ENCODE measurements at places on chromosomes 13 and 19. TPM values are rescaled to one million over a fixed set of nuclear protein-coding genes. Genes with fewer than 3 reads are reported as not detected.

DNA sequence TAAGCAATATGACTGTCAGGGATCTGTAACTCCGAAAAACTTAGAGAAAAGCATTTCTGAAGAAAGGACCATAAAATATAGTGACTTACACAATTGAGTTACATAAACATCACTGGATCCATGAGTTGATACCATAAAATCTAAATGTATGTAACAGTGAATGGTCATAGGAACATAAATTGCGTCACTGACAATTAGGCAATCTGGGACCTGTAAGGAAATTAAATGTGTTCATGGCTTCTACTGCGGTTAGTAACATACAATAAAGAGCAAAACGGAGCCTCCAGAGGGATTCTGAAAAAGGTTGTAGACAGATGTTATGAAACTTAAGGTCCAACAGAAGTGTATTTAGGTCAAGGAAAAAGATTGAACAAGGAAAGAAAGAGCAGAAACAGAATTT is 27.1 kb downstream of the POU4F1 start:
- no peak for ATAC-seq

DNA sequence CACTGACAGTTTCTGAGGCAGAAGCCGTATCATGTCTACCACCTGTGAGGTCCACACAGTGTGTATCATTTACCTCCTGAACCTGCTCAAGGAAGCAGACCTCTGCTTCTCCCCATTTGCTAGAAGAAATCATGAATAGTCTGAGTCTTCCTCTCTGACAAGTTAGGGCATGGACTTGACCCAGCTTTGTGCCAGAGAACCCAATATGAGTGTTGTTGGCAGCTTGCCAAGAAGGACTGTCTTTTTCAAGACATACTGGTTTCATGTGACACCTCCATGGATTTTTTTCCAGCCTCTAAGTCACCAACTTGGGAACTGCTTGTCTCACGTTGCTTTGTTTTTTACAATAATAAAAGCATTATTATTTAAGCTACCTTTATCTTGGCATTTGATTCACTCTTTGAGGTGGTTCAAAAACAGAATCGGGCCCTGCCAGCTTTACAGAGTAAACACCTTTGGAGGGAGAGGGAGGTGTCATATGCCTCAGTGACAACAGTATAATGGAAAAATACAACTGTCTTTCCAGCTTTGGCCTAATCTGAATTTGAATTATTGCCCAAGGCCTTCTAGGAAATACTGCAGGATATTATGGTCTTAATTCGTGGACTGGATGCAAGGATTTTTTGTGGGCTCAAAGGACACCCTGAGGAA is 9.6 kb downstream of the ZNF211 start:
- ATAC-seq = no peak

GRCh38 chr19:3604987-3605343 is 1.7 kb downstream of the TBXA2R start:
- peak; percentile 10 for ATAC-seq

DNA sequence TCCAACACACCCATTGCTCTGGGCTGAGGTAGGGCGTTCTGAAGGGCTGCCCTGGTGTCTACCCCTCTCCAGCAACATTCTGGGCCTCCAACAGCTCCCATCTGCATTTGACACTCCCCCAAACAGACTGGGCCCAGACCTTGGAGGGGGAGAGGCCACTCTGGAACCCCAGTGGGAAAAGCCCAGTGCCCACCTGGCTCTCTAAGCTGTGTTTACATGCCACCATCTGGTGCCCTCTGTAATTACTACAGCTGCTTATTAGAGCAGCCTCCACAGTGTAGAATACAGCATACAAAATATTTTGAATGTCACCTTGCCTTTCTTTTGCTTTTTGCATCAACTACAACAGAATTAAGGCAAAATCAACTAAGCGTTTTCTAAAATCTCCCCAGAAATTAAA is 35.8 kb upstream of the TM9SF2 start:
- no peak for ATAC-seq

Gene PLEKHA4
- total RNA-seq = 6.5 TPM

DNA sequence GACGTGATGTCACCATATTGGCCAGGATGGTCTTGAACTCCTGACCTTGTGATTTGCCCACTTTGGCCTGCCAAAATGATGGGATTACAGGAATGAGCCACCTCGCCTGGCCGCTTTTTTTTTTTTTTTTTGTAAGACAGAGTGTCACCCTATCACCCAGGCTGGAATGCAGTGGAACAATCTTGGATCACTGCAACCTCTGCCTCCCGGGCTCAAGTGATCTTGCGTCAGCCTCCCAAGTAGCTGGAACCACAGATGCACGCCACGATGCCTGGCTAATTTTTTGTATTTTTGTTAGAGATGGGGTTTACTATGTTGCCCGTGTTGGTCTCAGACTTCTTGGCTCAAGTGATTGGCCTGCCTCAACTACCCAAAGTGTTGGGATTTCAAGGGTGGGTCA is 28.9 kb upstream of the ZNF808 start:
- ATAC-seq = no peak

GRCh38 chr13:31908696-31909411 is 122.7 kb upstream of the FRY start:
- ATAC-seq = no peak

DNA sequence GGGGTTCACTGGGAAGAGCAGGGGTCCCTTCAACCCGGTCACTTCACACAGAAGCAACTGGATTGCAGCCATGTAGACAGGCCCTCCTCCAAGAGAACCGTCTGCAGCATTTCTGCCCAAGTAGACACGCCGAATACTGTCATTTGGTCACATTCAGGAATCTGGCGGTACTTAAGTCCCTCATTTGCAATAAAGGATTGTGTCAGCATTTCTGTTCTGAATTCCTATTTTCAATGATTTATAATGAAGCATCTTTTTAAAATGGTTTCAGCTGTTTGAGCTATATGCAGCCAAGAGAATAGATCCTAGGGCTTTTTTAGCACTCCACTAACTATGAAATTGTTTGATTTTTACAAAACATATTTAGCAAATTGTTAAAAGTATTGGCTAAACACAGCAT is 143.5 kb upstream of the SOX1 start:
- no peak for ATAC-seq

Gene CGB5
- not detected for total RNA-seq

Gene ZNF534
- total RNA-seq = not detected

DNA sequence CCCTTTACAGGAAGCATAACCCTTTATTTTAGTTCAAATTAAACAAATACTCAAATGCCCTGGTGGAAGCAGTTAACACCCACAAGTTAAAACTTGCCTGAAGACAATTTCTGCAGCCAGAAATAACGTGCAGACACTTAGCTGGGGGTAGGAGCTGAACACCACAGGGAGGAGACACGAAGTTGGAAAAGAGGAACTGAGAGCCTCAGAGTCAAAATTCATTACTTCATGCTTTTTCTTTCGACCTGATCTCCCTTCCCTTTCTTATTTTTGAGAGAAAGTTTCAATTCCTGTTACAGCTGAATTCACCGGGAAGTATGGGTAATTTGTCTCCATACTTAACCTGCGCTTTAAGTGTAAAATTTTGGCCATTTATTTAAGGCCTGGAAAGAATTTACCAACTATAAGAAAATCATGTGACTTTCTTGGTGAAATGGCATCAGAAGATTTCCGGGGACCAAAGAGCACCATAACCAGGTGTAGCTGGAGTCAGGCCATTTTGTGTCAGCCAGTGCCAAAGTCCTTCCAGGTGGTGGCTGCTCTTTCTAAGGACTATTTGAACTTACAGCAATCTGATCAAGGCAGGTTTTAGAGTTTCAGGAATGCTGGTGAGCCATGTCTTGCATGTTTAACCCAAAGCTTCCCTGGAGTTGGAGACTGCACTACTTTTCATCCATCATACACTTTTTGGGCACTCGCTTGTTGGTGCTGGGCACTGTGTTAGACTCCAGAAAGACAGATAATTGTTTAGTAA is 46.5 kb upstream of the RCBTB2 start:
- ATAC-seq = no peak

GRCh38 chr13:100440751-100441425 is 147.7 kb downstream of the GGACT start:
- ATAC-seq = no peak

GRCh38 chr13:100245104-100245503 is 156.2 kb downstream of the PCCA start:
- ATAC-seq = no peak

DNA sequence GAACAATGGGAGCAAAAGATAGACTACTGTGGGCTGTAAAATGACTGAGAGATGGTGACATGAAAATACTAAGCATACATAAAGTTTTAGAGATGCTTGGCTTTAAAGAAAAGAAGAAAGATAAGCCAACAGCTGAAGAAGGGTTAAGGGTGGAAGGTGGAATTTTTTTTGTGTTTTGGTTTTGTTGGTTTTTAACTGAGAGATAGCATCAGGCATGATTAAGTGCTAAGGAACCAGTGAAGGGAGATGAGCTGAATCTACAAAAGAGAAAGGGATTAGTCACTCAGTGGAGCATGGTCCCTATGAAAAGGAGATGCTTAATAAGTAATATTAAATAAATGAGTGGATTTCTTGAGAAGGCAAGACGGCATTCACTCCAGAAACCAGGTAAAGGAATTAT is 12.5 kb upstream of the TBC1D4 start:
- no peak for ATAC-seq

Gene ZNF823
- total RNA-seq = 1.9 TPM

GRCh38 chr19:40692212-40692551 is 1.7 kb upstream of the NUMBL start:
- no peak for ATAC-seq

Gene SLC25A15
- 12.9 TPM for total RNA-seq

Gene SIGLECL1
- total RNA-seq = not detected

- no peak for ATAC-seq
Observed at GRCh38 chr13:111303559-111303958, 16.9 kb upstream of the TEX29 start.

GRCh38 chr19:11180346-11180745 is 17.0 kb downstream of the KANK2 start:
- no peak for ATAC-seq

Gene TSPAN16
- not detected for total RNA-seq

Gene SHC2
- total RNA-seq = not detected

Data from activated T-helper 17 cell treated with anti-CD3 and anti-CD28 coated beads, Interleukin-2, amount 50 U/mL, for 72 hours (primary cell).